ENCODE measurements at places on chromosomes 12 and 14.

DNA sequence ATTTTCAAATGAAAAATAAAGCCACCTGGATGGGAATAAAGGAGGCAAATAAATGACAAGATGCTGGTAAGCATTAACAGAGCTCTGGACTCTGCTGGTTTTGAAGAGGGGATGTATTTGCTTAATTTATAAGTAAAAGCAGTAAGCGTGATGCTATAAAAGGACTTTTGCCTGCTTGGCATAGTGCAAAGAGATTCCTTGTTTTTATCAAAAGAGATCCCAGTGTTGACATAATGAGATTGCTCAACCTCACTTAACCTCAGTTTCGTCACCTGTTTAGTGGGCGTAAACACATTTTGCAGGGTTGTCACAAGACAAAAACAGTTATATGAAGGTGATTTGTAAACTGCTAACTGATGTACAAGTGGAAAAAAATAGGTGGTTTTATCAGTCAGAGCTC lies 13.8 kb downstream of the ASCL1 start:
- DNase-seq, result no peak

DNA sequence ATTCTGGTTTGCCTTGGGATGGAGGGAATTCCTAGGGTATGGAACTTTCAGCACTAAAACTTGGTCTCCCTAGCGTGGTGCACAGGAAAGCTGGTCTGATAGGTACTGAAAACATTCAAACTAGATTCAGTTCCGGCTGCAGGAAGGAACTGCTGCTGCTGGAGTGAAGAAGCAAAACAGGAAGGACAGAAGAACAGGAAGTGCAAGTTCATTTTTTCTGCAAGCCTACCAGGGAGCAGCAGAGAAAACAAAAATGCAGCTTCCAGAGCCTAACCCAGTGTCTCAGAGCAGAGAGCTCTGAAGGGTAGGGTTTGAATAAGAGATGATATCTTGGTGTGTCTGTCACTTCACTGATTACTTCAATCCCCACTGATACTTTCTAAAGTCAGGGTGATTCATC lies 165.2 kb downstream of the VRK1 start:
- no peak for DNase-seq

- DNase-seq, result no peak
These were observed 312.9 kb downstream of the MED13L start for GRCh38 chr12:115964626-115965025.

DNA sequence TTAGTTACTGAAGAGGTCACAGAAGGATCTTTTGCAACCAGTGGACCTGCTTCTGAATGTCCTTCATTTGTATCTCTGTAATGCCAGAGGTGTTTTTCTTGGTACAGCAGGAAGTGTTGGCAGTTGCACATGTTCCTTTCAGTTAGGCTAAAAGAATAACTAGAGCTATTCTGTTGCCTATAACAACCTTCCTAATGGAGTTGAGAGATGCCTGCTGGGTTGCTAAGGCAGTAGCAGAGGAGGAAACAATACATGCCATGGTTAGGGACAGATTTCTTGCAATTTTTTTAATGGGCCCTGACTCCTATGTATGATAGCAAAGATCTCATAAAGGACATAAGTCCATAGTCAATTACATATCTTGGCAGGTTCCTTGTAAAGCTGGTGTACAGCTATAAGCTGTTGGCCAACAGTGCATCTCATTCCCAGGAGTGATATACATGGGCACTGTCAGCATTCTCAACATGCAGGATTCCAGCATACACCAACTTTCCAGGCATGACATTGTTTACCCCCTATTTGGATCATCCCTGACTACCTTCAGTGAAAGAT lies 556.6 kb downstream of the CCER1 start:
- DNase-seq, result no peak

DNA sequence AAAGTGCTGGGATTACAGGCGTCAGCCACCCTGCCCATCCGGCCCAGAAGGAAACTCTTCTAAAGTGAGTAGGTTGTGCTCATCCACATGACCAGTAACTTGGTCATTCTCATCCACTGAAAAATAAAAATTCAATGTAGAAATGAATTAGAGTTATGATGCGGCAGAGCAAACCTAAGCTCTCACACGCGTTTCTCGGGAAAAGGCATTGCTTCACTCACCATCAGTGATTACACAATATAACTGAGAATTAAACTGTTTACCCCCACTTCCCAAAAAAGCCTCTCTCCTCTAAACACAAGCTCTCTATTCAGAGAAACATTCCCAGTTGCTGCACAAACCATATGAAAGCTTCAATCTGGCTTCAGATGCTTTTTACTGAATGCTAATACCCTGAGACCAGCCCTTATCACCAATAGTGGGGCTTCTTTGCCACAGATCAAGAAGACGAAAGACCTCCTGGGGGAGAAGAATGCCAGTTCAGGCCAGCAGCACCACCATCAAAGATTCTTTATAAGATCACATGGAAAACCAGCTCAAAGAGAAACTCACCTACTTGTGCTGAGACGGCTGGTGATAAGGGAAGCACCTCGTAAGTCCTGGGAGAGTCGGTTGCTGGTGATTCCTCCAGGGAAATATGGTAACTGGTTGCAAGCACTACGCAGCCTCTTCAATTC lies 121.5 kb upstream of the SFSWAP start:
- no peak for DNase-seq

- no peak for DNase-seq
These were observed 161.6 kb downstream of the PIK3C2G start for GRCh38 chr12:18422871-18423270.

DNA sequence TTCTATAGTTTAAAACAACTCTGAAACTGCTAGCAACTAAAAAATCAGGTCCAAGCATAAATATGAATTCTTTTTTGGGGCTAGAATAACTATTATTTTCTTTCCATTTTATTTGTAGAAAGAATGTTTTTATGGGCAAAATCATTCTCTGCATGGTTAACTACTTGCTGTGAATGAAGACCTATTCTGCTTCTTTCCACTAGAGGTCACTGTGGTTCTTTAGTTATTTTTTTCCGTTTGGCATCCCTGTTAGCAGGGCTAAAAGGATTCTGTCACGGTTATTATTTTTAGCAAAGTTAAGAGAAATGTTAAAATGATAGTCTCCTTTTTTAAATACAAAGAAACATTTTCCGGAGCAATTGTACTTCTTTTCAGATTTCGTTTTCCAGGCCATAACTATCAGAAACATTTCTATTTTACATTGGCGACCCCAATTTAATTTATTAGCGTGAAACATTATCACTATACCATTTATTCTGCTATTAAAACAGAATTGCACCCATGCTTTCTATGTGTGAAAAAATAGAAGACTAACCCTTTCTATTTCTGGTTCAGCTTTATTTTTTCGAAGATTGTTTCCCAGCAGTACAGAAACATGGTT lies 404.8 kb downstream of the ATP23 start:
- DNase-seq, result no peak

DNA sequence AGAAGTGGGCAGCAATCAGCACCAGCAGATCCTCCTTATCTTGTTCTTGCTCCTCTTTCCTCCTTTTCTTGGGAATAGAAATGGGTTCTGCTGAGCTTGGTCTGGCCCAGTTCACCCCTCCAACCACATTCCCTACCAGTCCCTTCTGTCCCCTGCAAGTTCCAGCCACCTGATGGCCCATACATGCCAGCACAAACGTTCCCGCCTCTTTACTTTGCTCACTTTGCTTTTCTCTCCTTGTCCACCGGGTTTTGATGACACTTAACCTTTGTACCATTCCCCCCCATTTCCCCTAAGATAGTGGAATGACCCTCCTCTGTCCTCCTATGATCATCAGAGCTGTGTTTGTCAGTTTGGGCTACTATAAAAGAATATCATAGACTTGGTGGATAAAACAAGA lies 23.4 kb upstream of the EML1 start:
- no peak for DNase-seq

- DNase-seq, result no peak
These were observed 8.6 kb downstream of the SETD1B start for GRCh38 chr12:121812320-121812871.

DNA sequence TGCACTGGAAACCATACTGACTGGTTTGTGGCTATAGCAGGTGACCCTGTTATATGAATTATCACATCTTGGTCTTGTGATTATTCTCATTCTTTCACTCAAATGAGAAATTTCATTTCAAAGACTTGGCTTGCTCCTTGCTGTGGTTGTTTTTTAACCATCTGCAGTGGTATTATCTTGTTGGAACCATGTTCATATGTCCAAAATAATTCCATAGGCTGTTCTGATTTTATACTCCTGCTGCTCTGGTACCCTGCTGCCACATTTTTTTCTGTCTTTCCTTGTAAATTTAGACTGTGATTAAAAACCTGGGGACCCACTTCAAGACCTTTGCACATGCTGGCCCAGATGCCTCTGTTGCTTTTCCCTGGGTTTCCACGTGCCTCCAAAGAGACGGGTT lies 190.2 kb downstream of the TMEM117 start:
- DNase-seq, result no peak

DNA sequence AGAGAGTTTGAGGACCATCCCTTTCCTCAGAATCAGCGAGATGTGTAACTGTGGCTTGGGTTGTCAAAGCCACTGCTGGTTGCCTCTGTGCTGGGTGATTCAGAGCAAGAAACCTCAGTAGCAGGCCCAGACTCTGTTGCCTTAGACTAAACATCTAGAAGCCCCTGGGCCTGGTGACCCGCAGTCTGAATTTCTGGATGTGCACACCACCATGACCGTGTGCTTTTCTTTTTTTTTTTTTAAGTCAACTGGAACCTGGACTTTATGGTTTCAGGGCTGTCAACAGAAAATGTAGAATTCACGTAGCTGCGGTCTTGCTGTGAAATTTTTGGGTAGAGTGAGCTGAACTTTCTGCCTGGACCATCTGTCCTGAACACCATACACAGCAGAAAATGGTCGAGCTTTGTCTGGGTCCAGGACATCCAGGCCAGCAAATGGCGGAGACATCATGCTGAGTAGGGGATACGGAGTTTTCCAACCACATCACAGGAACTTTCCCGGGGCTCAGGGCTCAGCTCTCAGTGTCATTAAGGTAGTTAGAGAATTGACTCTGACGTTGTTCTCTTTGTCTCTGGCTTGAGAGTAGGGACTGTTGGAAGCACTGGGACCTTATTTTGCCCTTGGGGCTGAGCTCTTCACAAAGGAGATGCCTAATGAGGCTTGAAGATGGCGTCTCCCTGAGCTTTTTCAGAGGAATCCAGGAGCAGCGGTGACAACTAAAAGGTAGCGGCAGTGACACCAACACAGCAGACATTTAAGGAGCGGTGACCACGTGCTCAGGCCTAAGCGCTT lies 23.0 kb upstream of the BATF start:
- no peak for DNase-seq

DNA sequence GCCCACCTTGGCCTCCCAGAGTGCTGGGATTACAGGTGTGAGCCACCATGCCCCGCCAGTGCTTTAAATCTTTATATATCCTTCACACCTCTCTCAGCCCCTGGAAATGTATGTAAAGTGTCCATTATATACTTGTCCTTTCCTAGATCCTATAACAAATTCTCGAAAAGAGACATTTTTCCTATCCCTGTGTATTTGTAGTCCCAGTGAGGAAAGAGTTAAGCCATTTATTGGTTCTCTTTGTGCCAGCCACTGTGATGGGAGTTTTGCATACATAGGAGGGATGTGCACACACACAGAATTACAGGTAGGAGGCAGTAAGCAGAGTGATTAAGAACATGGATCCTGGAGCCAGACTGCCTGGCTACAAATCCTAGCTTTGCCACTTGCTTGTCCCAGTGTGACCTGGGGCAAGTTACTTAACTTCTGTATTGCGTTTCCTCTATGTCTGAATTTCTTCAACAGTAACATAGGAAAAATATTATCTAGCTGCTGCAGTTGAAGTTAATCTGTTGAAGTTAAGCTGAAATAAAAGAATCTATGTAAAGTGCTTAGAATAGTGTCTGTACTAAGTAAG lies 2.1 kb upstream of the RABGGTA start:
- no peak for DNase-seq

GRCh38 chr12:52551216-52551865 lies 1.6 kb downstream of the KRT71 start:
- no peak for DNase-seq

DNA sequence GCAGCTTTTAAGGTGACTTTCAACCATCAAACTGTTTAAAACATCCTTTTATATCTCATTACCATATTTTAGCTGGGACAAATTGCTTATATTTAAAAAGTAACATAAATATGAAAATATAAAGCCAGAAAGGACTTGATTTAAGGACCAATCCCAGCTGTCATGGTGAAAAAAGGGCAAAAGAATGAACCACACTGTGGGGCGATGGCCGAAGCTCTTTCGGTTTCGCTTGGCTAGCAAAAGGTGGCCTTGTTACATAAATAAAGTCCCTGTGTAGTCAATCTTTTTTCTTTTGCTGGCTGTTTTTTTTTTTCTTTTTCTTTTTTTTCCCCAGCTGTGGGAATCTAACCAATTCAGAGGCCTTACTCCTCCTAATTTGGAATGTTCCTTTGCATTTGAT lies 50.9 kb downstream of the FBXO33 start:
- no peak for DNase-seq

DNA sequence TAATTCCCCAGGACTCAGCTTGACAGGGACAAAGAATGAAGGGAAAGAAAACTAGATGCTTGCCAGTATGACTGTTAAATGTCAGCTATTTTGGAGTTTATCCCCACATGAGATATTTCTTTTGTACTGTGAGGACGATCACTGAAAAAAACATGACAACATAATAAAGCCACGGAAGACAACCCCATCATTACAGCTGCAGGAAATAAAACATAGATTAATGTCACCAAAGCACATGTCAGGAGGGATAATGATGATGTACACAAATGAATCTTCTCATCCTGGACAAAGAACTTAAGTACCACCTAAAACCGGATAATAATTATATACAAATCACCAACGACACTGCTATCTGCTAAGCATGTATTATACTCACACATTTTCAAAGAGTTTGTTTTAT lies 84.6 kb upstream of the GRIP1 start:
- DNase-seq, result no peak

DNA sequence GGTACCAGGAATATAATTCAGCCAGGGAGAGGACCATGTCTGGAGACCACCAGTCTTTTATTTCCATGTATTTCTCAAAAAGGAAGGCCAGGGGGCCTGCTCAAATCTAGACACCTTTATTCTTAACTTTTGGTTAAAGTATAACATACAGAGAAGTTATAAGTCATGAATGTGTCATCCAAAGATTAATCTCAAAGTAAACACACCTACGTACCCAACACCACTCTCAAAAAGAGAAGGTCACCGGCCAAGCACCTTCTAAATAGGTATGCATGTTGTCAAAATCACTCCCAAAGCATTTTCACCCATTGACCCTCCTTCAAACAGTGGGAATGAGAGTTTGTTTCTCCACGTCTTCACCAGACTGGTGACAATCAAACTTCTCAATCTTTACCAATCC lies 60.0 kb upstream of the FZD10 start:
- DNase-seq, result no peak

DNA sequence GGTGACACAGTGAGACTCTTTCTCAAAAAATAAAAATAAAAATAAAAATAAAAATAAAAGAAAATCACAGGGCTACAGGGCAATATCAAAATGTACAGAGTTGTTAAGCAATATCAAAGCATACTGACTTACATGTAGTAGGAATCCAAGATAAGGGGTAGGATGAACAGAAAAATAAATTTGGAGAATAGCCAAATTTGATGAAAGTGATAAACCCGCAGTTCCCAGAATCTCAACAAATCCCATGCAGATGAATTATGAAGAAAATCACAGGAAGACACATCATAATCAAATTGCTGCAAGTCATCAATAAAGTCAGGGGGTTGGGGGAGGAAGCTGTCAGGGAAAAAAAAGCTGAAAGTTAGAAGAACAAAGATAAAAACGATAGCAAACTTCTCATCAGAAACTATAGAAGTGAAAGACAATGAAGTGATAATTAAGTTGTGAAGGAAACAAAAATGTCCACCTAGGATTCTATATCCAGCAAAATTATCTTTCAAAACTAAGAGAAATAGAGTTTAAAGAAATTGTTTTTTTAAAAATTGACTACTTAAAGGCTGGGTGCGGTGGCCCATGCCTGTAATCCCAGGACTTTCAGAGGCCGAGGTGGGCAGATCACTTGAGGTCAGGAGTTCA lies 15.4 kb downstream of the DDHD1 start:
- no peak for DNase-seq

Measured in T follicular helper cell (primary cell).